ENCODE measurements at places on chromosomes 1 and 21. TPM values are rescaled to one million over a fixed set of nuclear protein-coding genes. Genes with fewer than 3 reads are reported as not detected.

DNA sequence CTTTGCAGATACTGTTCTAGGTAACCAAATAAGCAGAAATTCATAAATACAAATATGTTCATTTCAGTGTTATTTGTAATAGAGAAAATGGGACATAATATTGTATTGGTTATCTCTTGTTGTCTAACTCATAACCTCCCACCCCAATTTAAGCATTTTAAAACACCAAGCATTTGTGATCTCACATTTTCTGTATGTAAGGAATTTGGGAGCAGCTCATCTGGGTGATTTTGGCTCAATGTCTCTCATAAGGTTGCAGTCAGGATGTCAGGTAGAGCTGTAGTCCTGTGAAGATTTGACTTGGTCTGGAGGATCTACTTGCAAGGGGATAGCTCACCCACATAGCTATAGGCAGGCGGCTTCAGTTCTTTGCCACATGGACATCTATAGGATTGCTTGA is 29.5 kb downstream of the CEP350 start:
- DNase-seq: no peak

GRCh38 chr1:165174491-165174890 is 182.0 kb downstream of the LMX1A start:
- no peak for DNase-seq

The LYPD8 gene
- total RNA-seq: not detected

The MROH7 gene
- 0.95 TPM for total RNA-seq

The UBXN10 gene
- 1.4 TPM for total RNA-seq

Measured in right lobe of liver (tissue), 6 donors.